ENCODE measurements at places on chromosomes 7 and 10.

GRCh38 chr10:128499956-128500355, 373.7 kb upstream of the MKI67 start:
- DNase-seq, result no peak

DNA sequence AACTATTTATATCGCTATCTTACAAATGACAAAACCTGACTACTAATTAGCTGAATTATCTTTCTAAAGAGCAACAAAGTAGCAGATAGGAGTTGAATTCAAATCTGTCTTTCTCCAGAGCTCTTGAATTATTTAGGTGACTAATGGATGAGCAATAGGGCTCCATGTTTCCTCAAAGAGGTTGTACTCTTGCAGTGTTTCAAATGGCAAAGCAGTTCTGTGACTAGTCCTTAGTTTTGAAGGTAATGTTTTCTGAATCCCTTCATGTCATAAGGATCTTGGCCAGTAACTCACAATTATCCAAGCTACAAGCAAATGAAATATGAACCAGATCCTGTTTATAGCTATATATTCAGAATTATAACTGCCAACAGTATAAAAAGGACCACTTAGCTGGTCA, 999.7 kb downstream of the NRG3 start:
- DNase-seq, result no peak

GRCh38 chr10:100776671-100777070, 31.3 kb downstream of the PAX2 start:
- DNase-seq, result no peak

DNA sequence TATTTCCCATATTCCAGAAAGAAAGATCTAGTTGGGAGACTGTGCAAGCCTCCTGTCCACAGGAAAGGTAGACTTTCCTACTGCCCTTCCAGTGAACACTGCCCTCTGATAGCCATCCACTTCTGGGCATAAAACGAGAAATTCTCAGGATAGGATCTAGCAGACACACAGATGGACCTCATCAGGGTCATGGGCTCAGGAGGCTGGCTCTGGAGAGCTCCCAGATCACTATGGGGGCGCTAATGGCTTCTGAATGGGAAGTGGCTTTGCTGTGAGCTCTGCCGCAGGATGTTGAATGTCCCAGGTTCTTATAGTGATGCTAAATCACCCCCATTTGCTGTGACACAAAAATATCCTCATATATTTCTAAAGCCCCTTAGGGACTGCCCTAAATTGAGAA, 77.1 kb downstream of the SVIL start:
- DNase-seq, result no peak

DNA sequence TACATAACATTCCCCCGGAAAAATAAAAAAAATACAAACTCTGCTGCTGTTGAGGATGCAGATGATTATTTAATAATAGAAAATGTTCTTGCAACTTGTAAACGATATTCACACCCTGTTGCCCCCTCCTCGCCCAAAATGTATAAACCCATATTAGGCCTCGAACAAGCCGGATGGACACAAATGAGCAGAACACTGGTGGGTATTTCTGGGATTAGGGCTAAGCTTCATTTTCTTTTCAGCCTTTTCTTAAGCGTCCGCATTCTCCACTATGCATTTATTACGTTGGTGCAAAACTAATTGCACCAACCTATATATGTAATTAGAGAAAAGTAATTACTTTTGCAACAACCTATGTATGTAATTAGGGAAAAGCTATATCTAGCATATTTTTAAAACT, 349 bp upstream of the GNG11 start:
- DNase-seq, result no peak
